Caudate nucleus (tissue), 63 donors: ENCODE measurements at places on chromosomes 16 and 17.

DNA sequence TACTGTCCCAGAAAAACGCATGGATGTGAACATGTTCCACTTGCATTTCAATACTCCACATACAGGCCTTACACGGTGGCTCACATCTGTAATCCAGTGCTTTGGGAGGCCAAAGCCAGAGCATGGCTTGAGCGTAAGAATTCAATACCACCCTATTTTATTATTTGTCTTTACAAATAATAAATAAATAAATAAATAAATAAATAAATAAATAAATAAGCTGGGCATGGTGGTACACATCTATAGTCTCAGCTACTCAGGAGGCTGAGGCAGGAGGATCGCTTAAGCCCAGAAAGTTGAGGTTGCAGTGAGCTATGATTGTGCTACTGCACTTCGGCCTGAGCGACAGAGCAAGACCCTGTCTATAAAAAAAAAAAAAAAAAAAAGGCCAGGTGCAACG lies 53.9 kb downstream of the PLXDC1 start:
- DNase-seq = no peak

DNA sequence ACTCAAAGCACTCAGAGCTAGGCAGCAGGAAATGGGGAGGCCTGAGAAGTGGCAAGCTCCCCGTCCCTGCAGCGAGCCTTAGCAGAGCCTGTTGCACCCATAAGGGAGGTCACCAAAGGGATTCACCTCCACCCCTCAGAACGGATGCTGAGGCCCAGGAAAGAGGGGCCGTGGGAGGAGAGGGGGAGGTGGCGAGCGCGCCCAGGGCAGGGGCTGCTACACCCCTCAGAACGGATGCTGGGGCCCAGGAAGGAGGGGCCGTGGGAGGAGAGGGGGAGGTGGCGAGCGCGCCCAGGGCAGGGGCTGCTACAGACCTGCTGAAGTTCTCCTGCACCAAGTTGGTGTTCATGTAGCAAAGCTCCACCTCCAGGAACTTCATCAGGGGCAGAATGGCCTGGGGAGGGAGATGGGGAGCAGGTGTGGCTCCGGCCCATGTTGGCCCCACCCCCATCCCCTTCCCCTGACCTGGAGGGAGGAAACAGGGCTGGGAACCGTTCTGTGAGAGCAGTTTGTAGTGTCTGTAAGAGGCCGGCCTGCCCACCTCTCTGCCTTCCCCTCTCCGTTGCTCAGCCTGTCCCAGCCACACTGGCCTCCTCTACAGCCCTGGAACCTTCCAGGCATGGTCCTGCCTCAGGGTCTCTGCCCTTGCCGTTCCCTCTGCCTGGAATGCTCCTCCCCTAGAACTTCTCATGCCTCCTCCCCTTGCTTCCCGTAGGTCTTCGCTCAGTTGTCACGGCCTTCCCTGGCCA lies 11.4 kb downstream of the UNC13D start:
- no peak for DNase-seq

GRCh38 chr17:12730931-12731521 lies 58.3 kb upstream of the ARHGAP44 start:
- DNase-seq = no peak

GRCh38 chr16:64742455-64743223 lies 379.2 kb downstream of the CDH11 start:
- DNase-seq = no peak

DNA sequence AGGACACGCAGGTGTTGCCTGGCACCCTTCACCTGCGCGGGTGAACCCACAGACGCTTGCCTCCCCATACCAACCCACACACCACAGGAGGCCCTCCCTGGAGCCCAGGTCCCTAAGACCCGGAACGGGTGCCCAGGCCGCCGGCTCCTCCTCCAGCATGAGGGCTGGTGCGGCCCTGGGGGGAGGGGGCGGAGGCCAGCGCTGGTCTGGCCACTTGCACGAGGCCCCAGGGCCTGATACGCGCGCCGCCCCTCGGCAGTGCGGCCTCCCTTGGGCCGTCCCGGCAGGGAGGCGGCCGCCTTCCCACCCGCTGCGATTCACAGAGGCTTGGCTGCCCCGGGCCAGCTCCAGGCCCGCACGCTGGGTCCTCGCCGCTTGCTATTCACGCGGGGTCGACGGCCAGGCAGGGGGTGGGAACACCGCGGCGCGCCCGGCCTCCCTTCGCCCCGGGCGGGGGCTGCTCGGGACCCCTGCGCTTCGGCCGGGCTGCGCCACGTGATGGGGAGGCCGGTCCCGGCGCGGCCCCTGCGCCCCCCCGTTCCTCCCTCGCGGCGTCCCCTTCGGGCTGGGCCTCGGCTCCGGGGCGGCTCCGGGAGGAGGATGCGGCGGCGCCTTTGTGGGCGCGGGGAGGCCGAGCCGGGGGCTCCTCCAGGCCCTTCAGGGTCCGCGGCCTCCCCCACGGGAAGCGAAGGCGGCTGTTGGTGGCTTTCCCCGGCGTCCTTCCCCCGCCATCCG lies 685 bp downstream of the FASN start:
- DNase-seq = no peak
